ENCODE measurements at places on chromosomes 11 and 22. TPM values are rescaled to one million over a fixed set of nuclear protein-coding genes. Genes with fewer than 3 reads are reported as not detected.

Gene CECR2
- 0.17 TPM for total RNA-seq

Gene MPEG1
- total RNA-seq, result not detected

Gene OR5M10
- total RNA-seq, result not detected

Gene PRODH
- 0.12 TPM for total RNA-seq

Gene OR52K2
- not detected for total RNA-seq

Gene CEP164
- total RNA-seq, result 23.9 TPM

Gene AGBL2
- 2.2 TPM for total RNA-seq

Gene DNAJB7
- total RNA-seq, result not detected

Gene TIMP3
- total RNA-seq, result not detected

Gene NAALADL1
- total RNA-seq, result 8.5 TPM

DNA sequence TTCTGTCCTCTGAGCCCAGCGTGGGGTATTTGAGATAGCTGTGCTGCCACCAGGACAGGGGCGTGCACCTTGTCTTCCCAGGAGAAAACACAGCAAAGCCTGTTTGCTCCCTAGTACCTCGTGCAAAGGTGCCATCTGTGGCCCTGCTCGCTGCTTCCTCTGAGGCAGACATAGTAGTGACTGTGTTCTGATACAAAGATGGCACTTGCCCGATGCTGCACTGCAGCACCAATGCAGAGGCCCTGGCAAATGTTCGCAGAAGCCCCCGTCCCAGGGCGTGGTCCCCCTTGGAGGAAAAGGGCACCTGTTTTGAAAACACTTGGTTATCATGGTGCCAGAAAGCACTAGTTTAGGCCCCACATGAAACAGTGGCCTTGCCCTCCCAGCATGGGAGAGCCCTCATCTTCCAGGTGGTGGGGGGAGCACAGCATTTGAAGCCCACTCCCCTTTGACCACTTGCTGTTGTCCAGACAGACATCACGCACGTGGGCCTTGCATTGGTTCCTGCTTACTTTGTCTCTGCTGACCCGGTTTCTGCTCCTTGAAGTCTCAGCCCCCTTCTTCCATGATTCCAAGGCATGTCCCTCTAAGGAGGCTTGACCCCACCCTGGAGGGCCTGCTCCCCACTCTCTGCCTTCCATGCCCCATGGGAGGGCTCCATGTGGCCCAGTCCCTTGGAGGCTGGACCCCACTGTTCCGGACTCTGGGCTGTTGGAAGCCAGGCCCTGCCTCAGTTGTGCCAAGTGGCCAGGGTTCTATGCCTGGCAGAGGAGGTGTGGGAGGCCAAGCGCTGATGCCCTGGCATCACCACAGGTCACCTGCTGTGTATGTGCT, 109.4 kb downstream of the KCNQ1OT1 start:
- DNase-seq, result no peak

GRCh38 chr22:48055827-48056226, 1293.4 kb downstream of the TBC1D22A start:
- DNase-seq, result no peak

DNA sequence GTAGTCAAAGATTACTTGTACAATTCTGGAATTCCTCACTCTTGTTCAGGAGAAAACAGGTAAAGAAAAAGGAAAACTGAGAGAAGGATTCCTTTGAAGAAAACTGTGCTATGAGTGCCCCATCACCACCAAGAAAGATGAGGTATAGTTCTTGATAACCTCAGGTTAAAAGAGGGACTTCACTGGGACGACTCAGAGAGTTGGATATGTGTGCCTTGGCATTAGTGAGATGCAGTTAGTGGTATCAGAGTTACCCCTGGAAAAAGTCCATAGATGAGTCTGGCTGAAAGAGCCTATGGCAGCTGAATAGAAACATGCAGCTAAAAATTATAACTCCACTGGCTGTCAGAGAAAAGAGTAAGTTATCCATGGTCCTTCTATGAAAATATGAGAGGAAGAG, 28.8 kb downstream of the LPXN start:
- DNase-seq, result no peak

DNA sequence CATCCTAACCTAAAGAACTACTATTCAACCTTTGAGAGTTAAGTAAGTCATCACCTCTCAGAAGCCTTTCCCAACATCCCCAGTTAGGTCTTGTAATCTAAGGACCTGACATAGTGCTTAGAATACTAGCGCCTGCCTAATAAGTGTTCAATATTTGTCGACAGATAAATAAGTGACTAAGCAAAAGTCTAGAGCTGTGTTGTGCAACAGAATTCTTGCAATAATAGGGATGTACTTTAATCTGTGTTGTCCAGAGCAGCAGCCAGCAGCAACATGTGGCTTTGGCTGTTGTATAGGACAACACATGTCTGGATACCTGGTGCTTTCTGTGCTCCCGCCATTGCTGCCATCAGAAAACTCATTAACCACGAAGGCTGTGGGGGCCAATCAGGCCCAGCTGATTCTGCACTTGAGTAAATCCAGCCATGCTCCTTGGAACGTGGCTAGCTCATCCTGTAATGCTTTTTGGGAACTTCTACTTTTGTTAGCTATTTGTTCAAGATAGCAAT, 66.8 kb upstream of the NTM start:
- DNase-seq, result no peak

DNA sequence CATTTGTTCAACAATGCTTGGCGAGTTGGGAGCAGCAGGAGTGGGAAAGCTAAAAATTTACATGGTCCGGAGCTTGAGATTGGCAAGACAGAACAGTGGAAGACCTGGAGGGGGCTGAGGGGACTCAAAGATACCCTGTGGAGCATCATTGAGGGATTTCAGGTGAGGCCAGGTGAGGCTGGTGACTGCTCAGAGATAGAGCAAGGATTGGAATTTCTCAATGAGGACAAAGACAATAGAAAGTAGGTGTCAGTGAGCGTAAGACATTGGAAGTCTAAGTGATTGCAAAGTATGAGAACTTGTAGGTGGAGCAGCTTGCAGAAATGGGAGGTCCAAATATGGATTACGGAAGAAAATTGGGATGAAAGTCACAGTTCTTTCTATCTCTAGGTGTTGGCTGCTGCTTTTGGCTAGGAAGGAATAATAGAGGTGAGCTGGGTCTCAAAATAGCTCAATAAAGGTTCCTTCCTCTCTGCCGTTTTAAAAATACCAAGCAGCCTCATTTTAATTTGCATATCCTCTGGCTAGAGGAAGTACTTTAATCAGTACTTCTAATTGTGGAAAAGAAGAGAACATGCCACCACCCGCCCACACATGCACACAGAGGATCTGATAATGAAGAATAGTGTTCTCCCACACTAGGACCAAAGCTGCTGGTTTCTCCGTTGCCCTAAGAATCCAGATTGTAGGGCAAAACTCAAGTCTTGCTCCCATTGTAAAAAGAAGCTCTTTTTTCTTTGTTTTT, 41.8 kb upstream of the SORL1-AS1 start:
- peak; percentile 77 for DNase-seq

- DNase-seq, result peak; percentile 25
Measured at GRCh38 chr22:49966041-49966773, 5.6 kb downstream of the PIM3 start.

- peak; percentile 78 for DNase-seq
Measured at GRCh38 chr22:46355369-46355995, 20.0 kb downstream of the TRMU start.

GRCh38 chr11:84552791-84553190, 1074.4 kb downstream of the DLG2 start:
- no peak for DNase-seq

- no peak for DNase-seq
Measured at GRCh38 chr11:79667380-79667779, 226.6 kb upstream of the TENM4 start.

DNA sequence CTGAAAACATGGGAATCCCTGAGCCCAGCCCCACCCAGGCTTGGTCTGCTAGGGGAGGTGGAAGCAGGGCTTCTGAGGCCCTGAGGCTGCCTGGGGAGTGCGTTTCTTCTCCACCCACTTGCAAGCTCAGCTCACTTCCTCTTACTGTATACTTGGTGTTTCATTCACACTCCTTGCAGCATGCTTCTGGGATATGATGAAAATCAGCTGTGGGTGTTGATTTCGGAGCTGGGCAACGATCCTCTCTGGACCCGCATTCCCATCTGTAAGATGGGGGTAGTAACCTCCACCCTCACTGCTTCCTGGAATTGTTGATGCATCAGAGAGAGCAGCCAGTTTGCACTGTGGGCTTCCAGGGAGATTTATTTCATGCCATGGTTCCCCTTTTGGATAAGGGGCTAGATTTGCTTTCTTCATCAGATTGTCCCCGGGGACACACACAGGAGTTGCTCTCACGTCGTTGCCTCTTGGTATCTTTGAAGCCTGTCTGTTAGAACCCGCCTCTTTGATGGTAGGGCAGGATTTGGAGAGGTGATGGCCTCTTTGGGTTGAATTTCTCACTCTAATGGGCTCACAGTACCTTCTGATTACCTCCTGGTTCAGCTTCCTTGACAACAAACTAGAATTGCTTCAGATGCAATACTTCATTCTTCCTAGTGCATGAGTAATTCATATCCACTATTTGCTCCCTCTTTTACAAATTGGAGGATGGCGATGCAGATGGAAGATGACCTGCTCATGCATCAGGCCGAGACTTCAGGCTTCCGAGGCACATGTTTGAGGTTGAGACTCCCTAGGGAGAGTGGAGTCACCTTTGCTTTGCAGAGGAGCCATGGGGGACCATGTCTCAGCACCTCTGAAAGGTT, 40.4 kb downstream of the BCR start:
- DNase-seq, result peak; percentile 61

- peak; percentile 79 for DNase-seq
Measured at GRCh38 chr11:66883016-66883965, 26.4 kb downstream of the LRFN4 start.

- DNase-seq, result no peak
Measured at GRCh38 chr11:70024036-70024772, 53.9 kb upstream of the ANO1 start.

DNA sequence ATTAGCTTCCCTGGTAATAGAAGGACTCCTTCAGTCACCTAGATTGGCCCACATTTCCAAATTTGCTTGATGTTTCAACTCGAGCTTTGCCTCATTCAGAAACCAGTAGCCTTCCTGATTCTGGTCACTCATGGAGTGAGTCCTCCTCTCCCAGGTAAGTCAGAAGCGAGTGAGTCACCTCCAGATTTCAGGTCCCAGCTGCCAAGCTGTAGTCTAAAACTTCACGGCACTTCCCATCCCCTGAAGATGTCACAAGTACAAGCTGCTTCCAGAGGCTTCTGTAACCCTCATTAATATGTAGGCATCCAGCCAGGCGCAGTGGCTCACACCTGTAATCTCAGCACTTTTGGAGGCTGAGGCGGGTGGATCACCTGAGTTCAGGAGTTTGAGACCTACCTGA, 23.5 kb downstream of the ARHGAP8 start:
- DNase-seq, result no peak

- DNase-seq, result no peak
Measured at GRCh38 chr11:109858152-109858551, 235.0 kb upstream of the ZC3H12C start.

DNA sequence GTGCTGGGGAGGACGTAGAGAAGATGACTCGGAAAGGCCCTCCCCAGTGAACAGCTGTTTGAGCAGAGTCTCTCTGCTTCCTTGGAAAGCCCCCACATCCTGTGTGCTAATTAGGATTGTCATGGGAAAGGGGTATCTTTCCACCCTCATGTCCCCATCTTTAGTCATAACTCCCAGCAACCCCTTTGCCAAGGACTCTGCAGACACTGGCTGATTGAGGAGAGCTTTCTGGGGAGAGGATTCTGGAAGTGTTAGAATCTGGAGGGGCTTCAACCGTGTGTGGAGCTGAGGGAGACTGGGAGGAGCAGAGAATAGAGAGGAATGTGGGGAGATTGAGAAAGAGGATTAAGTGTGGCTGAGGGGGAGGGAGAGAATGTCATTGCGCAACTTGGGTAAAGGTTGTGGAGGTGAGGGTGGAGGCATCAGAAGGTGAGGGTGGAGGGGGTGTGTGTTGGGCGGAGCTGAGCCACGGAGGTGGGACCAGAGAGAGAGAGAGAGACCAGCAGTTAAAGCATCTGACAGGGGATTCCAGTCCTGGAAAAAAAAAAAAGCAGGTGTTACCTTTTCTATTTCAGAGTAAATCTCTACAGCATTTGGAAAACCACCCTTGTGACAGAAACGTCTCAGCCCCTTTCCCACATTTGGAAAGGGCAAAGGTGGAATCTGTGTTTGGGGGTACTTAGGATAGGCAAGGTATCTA, 2.2 kb downstream of the DTX4 start:
- no peak for DNase-seq

- no peak for DNase-seq
Measured at GRCh38 chr11:15988693-15989231, 367.6 kb downstream of the SOX6 start.

- DNase-seq, result no peak
Measured at GRCh38 chr11:86891036-86891435, 64.2 kb downstream of the FZD4 start.

DNA sequence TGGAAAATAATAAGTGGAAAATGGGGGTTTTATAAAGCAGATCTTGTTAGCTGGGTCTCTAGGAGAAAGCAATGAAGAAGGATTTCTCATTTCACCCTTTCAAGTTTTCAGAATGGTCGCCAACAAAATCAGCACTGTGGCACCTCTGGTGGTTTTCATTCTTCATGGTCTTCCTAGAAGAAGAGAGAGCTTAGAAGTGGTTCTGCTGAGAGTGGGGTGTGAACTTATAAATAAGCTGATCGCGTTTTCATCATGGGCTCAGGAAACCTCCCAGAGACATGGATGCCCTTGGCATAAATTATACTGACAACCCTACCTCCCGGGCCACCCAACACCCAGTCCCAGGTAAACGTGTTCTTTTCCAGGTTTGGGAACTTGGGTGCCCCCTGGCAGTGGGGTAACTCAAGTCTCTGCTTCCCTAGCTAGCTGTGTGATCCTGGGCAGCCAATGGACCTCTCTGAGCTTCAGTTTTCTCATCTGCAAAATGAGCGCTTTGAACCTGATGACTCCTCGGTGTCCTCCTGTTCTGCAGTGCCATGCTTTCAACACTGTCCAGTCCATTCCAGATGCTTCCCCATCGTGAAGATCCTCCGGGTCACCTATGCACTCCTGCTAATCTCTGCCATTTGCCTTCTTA, 72.6 kb upstream of the GRAMD1B start:
- DNase-seq, result peak; percentile 30

DNA sequence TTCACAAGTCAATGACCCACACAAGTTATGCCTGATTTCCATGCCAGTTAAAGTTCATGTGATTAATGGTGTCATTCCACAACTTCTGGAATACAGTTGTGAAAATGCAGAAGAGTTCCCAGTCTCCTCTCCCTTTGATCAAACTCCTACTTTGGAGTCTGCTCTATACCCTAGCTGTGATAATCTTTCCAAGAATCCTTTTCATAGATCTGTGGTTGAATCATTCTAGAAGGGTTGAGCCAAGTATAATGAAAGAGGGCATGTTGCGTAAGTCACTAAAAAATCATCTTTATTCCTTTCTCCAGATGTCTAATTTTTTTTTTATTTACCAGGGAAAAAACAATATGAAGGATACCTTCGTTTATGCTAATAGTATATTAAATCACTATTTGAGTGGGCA, 89.7 kb upstream of the CARD18 start:
- DNase-seq, result no peak
